Activated gamma-delta T cell (primary cell): ENCODE measurements at places on chromosomes 7 and 10.

DNA sequence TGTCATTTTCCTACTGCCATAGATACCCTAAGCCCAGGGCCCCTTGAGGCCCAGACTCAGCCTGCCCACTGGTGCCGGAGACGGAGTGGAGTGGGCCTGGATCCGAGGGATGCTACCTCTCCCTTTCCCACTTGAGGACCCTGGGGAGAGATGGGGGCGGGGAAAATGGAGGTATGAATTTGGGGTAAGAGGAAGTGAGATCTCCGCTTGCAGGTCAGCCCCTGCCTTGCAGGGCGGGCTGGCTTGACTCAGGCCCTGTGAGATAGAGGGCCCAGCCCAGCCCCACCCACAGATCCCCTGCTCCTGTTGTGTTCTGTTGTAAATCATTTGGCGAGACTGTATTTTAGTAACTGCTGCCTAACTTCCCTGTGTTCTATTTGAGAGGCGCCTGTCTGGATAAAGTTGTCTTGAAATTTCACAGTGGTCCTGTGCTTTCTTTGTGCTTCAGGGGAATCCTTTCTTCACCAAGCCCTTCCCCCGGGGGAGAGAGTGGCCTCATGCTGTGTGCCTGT lies 13.2 kb downstream of the YKT6 start:
- no peak for DNase-seq

- DNase-seq: no peak
Measured at GRCh38 chr10:122990278-122990677, 10.1 kb downstream of the PSTK start.

GRCh38 chr10:95694665-95695064 lies 938 bp upstream of the TCTN3 start:
- no peak for DNase-seq

GRCh38 chr10:36157486-36157885 lies 515.4 kb upstream of the FZD8 start:
- DNase-seq: no peak

- DNase-seq: no peak
Measured at GRCh38 chr10:35463105-35463867, 127.0 kb downstream of the CCNY start.

DNA sequence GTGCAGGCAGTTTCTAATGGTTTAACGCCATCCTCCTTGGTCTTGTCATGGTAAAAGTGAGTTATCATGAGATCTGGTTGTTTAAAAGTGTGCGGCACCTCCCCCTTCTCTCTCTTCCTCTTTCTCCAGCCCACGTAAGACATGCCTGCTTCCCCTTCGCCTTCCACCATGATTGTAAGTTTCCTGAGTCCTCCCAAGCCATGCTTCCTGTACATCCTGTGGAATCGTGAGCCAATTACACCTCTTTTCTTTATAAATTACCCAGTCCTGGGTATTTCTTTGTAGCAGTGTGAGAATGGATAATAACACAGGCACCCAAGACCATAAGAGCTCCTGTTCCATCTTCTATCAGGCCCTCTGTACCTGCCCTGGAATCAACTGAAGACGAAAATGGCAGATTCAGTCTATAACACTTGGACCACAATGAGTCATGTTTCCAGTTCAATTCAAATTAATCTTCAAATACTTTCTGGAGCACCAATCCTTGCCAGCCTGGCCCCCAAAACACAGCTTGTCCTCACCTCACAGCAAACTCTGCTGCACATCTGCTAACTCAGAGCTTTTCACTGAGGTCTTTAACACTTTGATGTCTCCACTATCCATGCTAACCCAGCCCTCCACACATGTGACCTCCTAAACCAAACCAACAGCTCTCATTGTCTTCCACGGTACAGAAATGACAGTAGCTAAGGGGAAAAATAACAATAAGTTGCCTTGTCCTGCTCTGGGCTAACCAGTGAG lies 73.2 kb downstream of the SFMBT2 start:
- no peak for DNase-seq

- no peak for DNase-seq
Measured at GRCh38 chr7:139940866-139941265, 111.8 kb downstream of the TBXAS1 start.

DNA sequence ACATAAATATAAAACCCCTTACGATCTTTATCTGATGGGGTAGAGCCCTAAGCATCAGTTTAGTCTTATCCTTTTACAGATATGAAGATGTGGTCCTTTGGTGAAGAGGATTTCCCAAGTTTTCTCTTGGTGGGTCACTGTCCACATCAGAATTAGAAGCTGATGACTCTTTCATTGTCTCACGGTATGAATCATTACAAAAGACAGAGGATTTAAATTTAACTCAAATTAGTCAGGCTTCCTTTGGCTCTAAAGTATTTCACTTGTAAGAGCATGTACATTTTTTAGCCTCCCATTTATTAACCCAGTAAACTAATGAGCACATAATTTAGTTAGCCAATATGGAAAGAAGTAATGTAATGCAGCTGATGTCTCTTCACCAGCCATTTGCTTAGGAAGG lies 49.9 kb upstream of the TMEM26 start:
- no peak for DNase-seq
